Thoracic aorta (tissue), 2 donors: ENCODE measurements at places on chromosomes 3 and 15. TPM values are rescaled to one million over a fixed set of nuclear protein-coding genes. Genes with fewer than 3 reads are reported as not detected.

Gene APOD
- 135 TPM for total RNA-seq

Gene IFT122
- 50.1 TPM for total RNA-seq

- DNase-seq = no peak
Observed at GRCh38 chr3:152857082-152857481, 22.2 kb downstream of the P2RY1 start.

GRCh38 chr3:39754549-39754948 is 54.9 kb upstream of the MYRIP start:
- DNase-seq = no peak

DNA sequence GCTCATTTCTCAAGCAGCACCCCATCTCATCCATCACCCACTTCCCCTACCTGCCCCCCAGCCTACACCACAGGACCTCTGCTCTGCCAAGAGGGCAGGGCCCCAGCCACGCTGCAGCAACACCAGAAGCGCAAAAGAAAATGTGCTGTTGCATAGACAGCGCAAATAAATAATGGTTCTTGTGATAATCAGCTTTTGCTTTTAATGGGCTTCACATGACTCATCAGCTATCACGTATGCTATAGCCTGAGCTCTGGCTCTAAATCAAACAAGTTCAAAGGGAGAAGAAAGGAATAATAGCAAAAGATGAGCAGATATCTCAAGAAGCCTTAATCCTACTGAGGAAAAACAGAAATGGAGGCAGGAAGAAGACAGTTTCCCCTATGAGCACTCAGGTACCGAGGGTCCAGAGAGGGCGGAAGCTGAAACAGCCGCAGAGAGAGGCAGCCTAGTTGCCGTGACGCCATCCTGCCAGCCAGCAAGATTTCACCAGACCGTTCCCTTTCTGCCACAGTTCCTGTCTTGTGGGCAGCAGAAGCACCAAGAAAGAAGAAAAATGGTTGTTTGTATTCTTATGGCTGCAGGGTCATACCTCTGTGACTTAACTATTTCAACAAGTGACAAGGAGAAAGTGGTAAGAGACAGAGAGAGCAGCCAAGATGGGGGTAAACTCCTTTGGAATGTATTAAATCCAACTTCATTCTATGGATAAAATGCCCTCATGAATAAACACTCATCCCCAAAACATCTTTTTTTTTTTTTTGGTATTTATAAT is 22.0 kb downstream of the RAB27A start:
- no peak for DNase-seq

GRCh38 chr15:40886586-40886985 is 7.7 kb upstream of the VPS18 start:
- DNase-seq = no peak

- no peak for DNase-seq
Observed at GRCh38 chr15:77541421-77542181, 91.1 kb downstream of the LINGO1 start.

DNA sequence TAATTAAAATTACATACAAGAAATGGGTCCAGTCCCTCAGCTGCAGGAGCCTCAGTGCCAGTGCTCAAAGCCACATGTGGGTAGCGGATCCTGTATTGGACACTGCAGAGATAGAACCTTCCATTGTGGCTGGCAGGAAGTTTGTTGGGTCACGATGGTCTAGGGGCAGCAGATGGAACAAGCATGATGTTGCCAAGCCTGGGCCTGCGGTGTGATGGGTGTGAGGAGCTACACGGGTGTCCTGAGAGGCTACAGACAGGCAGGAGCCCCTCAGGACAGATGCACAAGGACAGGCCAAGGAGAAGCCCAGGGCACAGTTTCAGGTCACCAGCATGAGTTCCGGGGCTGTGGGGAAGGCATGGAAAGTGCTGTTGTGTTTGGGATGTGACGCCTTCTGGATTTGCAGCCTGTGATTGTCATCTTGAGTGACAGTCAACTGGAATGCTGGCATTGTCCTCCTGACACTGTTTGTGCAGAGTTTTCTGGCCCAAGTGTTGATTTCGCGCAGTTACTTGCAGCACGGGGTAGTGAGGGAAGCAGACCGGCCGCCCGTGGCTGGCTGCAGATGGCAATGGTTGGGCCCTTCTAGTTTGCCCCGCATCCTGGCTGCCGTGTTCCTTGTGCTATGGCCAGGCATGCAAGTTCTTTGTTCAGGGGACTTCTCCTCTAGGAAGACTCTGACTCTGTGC is 177.1 kb downstream of the NSMCE3 start:
- no peak for DNase-seq

DNA sequence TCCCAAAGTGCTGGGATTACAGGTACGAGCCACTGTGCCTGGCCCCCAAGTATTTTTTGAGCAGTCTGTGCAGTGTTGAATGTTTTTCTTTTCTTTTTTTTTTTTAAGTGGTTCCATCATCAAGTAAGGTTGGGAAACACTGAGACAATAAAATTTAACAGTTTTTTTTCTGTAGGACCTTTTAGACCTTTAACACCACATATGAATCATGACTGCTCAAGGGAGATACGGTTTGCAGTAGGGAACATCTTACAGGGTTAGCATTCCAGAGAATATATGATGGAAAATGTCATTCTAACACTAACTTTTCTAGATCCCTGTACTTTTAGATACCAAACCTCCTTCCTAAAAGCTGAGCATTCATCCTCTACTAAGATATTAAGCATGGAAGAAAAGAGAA is 41.7 kb downstream of the SNX4 start:
- no peak for DNase-seq

DNA sequence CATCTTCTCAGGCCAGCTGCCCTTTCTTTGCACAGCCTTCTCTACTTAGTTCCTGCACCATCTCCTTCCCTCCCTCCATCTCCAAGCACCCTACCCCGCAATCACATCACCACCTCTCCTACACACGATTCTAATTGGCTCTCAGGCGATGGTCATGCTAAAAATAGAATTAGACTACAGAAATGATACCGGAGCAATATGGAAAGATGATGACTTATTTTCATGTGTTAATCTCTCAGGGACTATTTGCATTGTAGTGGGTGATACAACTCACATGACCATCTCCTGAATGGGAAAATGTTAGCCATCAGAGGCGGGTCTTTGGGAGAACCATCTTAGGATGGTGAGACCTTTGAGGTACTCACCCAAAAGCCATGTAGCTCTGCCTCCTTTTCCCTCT is 54.7 kb upstream of the PPARG start:
- no peak for DNase-seq

- no peak for DNase-seq
Observed at GRCh38 chr3:161148832-161149475, 43.8 kb upstream of the B3GALNT1 start.

- peak; percentile 33 for DNase-seq
Observed at GRCh38 chr3:20080956-20081554, 40.8 kb downstream of the KAT2B start.
